Hindlimb muscle (tissue), 1 donor: ENCODE measurements at places on chromosomes 11 and 22. TPM values are rescaled to one million over a fixed set of nuclear protein-coding genes. Genes with fewer than 3 reads are reported as not detected.

RNF214 gene
- polyA plus RNA-seq, result 20.9 TPM

EIF3M gene
- polyA plus RNA-seq, result 326 TPM

DRAP1 gene
- 82.7 TPM for polyA plus RNA-seq

GP1BB gene
- 22.8 TPM for polyA plus RNA-seq

CHRM1 gene
- polyA plus RNA-seq, result not detected

CEND1 gene
- polyA plus RNA-seq, result 0.67 TPM

IGLL1 gene
- 0.41 TPM for polyA plus RNA-seq

KRTAP5-10 gene
- polyA plus RNA-seq, result not detected

DLG2 gene
- 14.7 TPM for polyA plus RNA-seq

CNGA4 gene
- 0.27 TPM for polyA plus RNA-seq

TSPAN4 gene
- polyA plus RNA-seq, result 55.0 TPM

UQCR10 gene
- polyA plus RNA-seq, result 116 TPM

SLC17A6 gene
- polyA plus RNA-seq, result not detected

RAG2 gene
- polyA plus RNA-seq, result 0.28 TPM

SAA4 gene
- polyA plus RNA-seq, result not detected

PHETA2 gene
- polyA plus RNA-seq, result 17.9 TPM

SF3A1 gene
- 100 TPM for polyA plus RNA-seq

GAB4 gene
- not detected for polyA plus RNA-seq

CXCR5 gene
- not detected for polyA plus RNA-seq

OR51G1 gene
- not detected for polyA plus RNA-seq

C11orf91 gene
- polyA plus RNA-seq, result not detected

RFPL1 gene
- polyA plus RNA-seq, result not detected

SLC29A2 gene
- polyA plus RNA-seq, result 40.8 TPM

YPEL1 gene
- 26.8 TPM for polyA plus RNA-seq

FAT3 gene
- 1.0 TPM for polyA plus RNA-seq

TBX1 gene
- polyA plus RNA-seq, result 17.2 TPM

TRIM49 gene
- polyA plus RNA-seq, result not detected

RELT gene
- 3.6 TPM for polyA plus RNA-seq

TMEM191C gene
- 0.59 TPM for polyA plus RNA-seq
